ENCODE measurements at places on chromosomes 7 and 10. TPM values are rescaled to one million over a fixed set of nuclear protein-coding genes. Genes with fewer than 3 reads are reported as not detected.

Gene GIMAP4
- 37.6 TPM for total RNA-seq

Gene CALD1
- total RNA-seq: 198 TPM

Gene C1QL3
- total RNA-seq: not detected

Gene RPP30
- total RNA-seq: 22.2 TPM

Gene CPXM2
- total RNA-seq: 19.1 TPM

Gene HOXA2
- total RNA-seq: 4.0 TPM

Gene EBLN1
- total RNA-seq: not detected

Gene MOSPD3
- total RNA-seq: 13.5 TPM
